ENCODE measurements at places on chromosomes 7 and 10. TPM values are rescaled to one million over a fixed set of nuclear protein-coding genes. Genes with fewer than 3 reads are reported as not detected.

The CARD11 gene
- 0.09 TPM for total RNA-seq

The TRIM73 gene
- total RNA-seq = 1.6 TPM

The IKZF1 gene
- 1.6 TPM for total RNA-seq

The SEMA3C gene
- 270 TPM for total RNA-seq

The FKBP9 gene
- 153 TPM for total RNA-seq

The EMX2 gene
- 5.7 TPM for total RNA-seq

The OPN4 gene
- total RNA-seq = 0.04 TPM

The ATOH7 gene
- 0.13 TPM for total RNA-seq

GRCh38 chr10:79224263-79224949, 122.9 kb upstream of the PPIF start:
- DNase-seq = no peak

- DNase-seq = peak; percentile 82
These were observed 127.9 kb upstream of the PRSS58 start for GRCh38 chr7:142385491-142386340.

- peak; percentile 13 for DNase-seq
These were observed 728.3 kb downstream of the SORCS1 start for GRCh38 chr10:106436123-106436715.

DNA sequence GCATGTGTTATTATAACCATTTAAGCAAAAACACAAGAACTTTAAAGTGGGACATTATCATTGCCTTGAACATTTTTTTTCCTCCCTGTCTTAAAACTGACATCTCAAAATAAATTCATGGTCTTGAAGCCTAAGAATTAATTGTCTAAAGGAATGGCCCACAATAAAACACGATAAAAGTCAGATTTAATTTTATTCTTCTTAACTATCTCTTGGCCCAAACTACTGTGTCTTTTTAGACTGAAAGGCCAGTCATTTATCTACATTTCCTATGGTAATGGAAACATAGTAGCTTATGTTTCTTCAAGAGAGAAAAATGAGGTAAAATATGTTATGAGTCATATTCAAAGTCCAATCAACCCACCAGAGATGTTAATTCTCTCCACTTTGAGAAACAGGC, 24.4 kb upstream of the ETV1 start:
- DNase-seq = no peak

- DNase-seq = no peak
These were observed 192.7 kb downstream of the TCF7L2 start for GRCh38 chr10:113142601-113143362.

- no peak for DNase-seq
These were observed 267.6 kb downstream of the SKIDA1 start for GRCh38 chr10:21257919-21258318.

- no peak for DNase-seq
These were observed 74.3 kb upstream of the PCGF5 start for GRCh38 chr10:91146146-91146545.

DNA sequence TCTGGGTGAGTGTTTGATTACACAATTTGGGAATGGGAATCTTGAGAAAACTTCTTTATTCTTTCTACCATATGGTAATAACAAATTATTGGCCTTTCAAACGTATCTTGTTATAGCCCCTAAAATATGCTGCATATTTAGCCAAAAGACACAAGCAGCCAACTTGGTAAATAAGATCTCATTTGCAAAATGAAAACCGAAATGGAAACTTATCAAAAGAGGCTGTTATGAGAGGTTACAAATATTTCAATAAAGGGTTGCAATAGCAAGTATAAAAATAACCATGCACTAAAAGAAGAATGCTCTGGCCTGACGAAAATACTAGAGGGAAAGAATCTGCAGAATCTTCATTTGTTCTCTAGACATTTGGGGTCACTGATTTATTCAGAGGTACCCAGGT, 259.5 kb upstream of the LRRN3 start:
- peak; percentile 55 for DNase-seq

DNA sequence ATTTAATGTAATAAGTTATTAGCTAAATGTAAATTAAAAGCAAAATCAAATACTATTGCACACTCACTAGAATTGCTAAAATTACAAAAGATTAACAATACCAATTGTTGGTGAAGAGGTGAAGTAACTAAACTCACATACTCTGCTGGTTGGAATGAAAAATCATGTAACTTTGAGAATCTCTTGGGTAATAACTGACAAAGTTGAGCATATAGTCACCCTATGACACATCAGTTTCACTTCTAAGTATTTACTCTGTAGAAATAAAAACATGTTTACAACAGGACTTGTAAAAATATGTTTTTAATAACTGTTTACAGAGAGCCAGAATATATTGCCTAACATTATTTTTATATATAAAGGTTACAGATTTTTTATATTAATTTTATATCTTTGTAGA, 33.6 kb downstream of the CNTNAP2 start:
- DNase-seq = peak; percentile 6

DNA sequence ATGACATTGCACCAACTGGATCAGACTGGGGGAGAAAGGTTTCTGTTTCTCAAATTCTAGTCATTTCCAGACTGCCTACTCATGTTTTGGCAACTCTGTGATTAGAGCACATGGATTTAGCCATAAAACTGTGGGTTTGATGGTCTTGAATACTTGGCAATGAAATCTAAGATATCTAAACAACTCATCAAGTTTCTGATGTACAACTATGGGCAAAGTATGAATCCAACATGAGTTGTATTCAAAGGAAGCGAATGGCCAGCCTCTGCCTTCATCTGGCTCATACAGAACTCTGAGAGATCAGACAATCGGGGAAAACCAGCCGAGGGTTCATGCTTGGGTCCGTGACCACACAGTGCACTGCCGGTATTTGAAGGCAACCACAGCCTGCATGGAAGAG, 144.3 kb downstream of the ADAM12 start:
- DNase-seq = no peak

DNA sequence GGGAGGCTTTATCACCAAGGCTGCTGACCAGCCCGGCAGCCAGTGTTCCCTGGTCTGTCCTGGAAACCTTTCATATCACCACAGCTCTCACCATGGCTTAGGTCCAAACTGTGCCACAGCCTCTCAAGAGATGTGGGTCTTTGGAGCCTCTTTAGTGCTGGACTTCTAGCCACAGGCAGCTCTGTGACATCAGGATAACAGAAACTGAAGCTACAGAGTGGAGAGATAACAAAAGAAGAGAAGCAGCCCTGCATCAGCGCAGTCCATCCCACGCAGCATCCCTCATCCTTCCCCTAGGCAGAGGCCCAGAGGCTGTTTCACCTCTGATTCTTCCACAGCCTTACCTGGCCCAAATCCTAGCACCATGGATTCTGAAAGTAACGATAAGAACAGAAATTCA, 187.9 kb upstream of the KMT2E start:
- DNase-seq = no peak

- DNase-seq = peak; percentile 21
These were observed 44.5 kb upstream of the ACBD5 start for GRCh38 chr10:27285093-27285492.

GRCh38 chr7:132646052-132646451, 69.8 kb upstream of the PLXNA4 start:
- no peak for DNase-seq
